ENCODE measurements at places on chromosomes 1 and 21.

DNA sequence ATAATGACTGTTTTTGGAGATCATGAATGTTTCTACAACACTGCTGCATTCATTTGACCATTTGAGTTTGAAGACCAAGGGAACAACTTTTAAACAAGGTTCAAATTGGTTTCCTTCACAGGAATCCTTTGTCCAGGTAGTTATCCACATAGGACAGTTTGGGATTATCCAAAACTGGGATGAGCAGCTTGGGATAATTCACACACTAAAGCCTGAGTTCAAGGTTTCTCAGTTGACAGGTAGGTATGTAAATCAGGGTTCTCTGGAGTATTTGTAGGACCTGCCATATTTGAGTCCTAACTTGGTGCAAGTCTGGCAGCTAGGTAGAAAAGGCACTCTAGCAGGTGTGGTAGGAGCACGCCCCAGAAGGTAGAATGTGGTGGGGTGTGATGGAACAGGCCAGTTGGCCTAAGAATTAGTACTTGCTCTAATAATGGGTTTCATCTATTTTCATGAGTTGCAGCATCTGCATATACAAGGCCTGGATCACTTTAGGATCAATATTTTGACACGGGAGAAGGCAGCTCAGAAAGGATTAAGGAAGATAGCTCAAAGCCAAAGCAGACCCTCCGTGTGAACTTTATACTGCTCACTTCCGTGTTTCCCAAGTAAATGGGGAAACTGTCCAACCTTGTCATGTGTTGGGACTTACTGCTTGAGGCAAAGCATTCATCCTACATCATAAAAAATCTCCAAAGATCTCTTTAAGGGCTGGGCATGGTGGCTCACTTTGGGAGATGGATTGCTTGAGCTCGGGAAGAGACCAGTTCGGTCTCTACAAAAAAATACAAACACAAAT is 14.1 kb upstream of the RAB42 start:
- no peak for DNase-seq

GRCh38 chr1:55552636-55553035 is 337.5 kb upstream of the USP24 start:
- no peak for DNase-seq

DNA sequence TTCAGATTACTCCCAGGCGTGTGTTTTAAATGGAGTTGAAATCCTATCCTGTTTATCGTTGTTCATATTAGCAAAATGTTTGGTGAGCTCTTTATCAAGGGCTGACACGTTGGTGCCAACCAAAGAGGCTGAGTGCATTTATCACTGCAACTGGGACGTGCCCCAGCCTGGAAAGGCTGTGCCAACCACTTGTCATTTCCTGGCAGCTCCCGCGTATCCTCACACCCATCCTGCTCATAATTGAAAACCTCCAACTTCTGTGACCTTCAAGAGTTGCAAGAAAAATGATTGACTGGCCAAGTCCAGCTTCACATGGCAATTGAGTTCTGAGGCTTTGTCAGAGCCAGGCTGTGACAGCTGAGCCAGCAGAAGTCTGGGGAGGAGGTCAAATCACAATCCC is 43.7 kb upstream of the KCNA3 start:
- DNase-seq, result no peak

DNA sequence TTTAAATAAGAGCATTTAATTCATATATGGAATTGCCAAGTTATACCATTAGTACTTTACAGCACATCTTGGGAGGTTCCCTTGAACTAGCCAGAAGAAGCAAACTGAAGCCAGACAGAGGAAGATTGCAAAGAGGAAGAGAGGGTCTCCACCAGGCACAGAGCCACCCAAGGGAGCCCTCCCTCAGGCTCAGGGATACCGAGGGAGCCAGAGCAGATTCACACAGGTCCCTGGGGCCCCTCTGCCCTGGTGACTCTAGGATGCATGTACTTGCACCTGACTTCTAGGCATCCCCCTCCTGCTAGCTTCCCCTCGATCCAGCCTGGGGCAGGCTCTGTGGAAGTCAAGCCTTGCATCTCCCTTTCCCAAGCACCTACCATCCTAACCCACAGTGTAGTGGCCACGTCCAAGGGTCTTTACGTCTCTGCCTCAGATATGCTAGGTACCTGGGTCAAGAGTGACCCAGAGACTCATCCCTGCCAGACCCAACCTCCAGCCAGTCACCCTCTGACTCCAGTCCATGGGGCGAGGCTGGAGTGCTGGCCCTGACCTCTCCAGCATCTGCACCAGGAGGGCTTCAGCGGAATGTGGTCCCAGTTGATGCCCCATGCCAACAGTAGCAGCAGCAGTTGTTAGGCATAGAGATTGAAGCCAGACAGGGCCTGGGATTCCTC is 6.4 kb downstream of the IFNAR2 start:
- no peak for DNase-seq

DNA sequence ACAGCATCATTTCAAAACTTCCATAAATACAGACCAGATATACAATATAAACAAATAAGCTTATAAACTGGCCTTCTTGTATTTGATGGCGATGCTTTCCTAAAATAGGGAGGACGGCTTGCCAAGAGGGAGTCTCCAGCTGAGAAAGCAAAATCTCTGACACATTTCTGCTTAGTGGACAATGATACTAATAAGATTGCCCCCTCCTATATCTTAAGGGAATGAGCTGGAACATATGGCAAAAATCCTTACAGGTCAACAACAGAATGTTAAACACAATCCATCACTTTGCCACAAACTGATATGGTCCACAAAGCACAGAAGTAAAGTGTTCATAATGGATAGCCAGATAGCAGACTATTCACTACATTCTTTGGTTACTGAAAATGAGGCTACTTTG is 7.1 kb upstream of the GADD45A start:
- DNase-seq, result no peak

- no peak for DNase-seq
Observed at GRCh38 chr1:68330391-68330790, 98.1 kb upstream of the WLS start.

GRCh38 chr1:40130892-40131291 is 30.3 kb upstream of the RLF start:
- no peak for DNase-seq

DNA sequence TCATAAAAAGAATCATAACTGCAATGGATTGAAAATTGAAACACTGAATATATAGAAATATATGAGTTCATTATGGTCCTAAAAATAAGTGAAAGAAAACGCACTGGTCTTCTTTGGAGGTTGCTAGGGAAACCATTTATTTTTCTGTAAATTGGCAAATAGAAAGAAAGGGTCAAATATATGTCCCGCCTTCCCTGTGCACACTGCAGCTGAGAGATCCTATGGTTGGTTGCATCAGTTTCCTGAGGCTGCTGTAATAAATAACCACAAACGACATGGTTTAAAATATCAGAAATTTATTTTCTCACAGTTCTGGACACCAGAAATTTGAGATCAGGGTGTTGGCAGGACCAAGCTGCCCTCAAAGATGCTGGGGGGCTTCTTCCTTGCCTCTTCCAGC is 35.0 kb downstream of the CA6 start:
- DNase-seq, result no peak

DNA sequence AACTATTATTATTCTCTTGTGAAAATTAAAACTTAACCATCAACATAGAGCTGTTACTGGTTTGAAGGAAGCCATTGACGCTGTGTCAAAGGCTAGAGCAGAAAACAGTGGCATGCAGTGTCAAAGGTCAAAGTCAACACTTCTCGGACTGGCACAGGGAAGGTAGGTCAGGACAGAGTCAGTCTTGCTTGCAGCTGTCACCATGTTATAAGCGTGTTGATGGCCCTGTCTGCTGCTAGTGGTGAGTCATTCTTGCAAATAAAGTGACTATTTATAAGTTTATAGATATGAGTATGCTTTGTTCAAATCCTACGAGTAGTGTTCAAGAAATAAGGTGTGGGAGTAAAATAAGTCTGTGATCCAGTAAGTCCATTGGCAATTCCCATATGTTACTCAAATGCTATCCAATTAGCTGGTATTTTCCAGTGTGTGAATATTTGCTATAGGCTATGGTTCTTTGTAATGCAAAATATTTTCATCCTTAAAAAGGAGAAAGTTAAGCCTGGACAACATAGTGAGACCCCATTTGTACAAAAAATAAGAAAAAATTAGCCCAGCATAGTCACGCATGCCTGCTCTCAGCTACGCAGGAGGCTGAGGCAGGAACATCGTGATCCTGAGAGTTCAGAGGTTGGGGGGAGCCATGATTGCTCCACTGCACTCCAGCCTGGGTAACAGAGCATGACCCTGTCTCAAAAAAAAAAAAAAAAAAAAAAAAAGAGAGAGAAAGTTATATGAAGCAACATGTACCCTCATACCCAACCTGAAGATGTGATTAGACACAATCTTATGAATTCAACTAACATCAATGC is 26.3 kb upstream of the TINAGL1 start:
- no peak for DNase-seq

DNA sequence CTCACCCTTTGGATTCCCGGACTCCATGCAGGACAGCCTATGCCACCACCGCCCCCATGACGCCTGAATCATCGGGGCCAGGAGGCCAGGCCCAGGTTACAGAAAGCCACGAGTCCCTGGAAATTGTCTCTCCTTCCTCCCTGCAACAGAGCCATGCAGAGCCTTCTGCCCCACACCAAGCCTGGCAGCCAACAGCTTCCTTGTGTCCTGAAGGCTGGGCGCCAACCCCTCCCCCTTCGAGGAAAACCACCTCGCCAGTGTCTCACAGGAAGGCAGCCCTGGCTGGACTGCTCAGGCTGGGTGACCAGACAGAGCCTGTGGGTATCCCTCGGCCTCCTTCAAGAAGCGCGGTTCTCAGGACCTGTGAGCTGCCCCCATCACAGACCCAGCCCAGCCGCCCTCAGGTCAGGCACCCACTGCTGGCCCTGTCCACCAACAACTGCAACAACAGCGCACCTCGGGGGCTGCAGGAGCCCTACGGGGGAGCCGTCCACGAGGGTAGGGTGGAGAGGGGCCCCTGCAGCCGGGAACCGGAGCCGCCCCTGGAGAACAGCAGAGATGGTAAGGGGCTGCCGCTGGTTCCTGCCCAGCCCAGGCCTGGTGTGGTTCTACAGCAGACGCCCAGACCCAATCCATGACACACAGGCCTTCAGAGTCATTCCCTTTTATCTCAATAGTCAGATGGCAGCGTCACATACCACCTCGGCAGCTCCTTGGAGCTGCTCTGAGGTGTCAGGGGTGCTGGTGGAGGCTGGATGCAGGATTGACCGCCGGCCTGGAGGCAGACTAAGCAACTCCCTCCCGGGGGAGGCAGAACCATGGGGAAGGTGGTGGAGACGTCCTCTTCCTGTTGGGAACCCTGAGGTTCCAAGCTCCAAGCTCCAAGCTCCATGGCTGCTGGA is 23.7 kb downstream of the KIAA1614 start:
- DNase-seq, result no peak

GRCh38 chr1:67683766-67684525 is 1.1 kb upstream of the GADD45A start:
- DNase-seq, result peak; percentile 74

- peak; percentile 63 for DNase-seq
Observed at GRCh38 chr1:41739061-41739955, 179.4 kb downstream of the HIVEP3 start.

- DNase-seq, result no peak
Observed at GRCh38 chr1:36871146-36871971, 163.0 kb downstream of the GRIK3 start.

- no peak for DNase-seq
Observed at GRCh38 chr1:51552929-51553807, 34.1 kb upstream of the EPS15 start.

DNA sequence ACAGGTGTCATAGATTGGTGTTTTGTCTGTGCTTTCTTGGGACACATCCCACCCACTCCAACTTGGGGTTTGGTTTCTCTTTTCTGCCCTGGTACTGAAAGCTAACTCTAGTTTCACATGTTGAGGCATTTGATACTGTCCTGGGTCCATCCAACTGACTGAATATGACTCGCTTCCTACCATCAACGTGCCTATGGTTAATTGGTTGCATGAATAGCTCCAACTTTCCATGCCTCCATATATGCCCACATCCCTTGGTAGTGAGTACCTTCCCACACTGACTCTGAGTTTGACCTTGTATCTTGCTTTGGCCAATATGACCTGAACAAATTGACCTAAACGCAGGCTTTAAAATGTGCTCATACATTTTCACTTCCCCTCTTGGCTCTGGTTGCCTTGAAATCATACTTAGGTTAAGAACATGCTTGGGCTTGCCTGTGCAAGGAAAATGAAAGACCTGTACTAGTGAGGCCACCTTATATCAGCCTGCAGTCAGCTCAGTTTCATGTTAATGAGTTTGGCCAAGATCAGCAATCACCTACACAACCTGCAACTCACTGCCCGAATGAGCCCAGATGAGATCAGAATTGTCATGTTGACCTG is 81.0 kb upstream of the KCNK2 start:
- no peak for DNase-seq

GRCh38 chr1:29747196-29747595 is 510.9 kb downstream of the PTPRU start:
- DNase-seq, result no peak

- DNase-seq, result no peak
Observed at GRCh38 chr1:107535091-107535490, 394.3 kb downstream of the NTNG1 start.

DNA sequence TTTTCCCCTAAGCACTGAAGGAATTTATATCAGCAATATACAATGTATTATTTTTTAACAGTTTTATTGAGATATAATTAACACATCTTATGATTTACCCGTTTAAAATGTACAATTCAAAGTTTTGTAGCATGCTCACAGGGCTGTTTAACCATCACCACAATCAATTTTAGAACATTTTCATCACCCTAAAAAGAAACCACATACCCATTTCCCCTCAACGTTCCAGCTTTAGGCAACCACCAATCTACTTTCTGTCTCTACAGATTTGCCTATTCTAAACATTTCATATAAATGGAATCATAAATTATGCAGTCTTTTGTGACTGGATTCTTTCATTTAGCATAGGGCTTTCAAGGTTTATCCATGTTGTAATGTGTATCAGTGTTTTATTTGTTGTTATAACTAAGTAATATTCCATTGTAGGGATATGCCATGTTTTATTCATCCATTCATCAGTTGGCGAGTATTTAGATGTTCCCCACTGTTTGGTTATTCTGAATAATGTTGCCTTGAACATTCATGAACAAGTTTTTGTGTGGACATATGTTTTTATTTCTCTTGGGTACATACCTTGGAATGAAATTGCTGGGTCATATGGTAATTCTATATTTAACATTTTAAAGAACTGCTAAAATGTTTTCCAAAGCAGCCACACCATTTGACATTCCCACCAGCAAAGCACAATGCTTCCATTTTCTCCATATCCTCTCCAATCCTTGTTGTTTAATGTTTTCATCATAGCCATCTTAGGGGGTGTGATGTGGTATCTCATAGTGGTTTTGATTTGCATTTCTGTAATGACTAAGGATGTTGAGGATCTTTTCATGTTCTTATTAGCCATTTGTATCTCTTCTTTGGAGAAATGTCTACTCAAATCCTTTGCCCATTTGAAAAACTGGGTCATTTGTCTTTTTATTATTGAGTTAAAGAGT is 188.5 kb downstream of the TM2D1 start:
- no peak for DNase-seq

GRCh38 chr1:18926315-18927081 is 24.1 kb upstream of the ALDH4A1 start:
- DNase-seq, result peak; percentile 65

DNA sequence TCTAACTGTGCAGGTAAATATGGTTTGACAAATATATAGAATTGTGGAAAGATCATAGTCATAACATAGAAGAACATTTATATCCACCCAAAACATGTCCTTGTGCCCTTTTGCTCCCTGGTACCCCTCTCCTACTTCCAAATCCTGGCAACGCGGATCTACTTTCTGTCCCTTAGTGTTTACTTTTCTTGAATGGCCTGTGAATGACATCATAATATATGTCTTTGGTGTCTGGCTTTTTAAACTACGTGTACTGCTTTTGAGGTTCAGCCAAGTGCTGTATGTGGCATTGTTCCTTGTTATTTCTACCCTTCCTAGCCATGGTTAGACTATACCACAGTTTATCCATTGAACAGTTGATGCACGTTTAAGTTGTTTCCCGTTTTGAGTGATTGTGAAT is 155.6 kb downstream of the SDCCAG8 start:
- DNase-seq, result no peak

Measured in stimulated activated effector memory CD8-positive, alpha-beta T cell treated with anti-CD3 and anti-CD28 coated beads, Interleukin-12 subunit alpha, Interleukin-12 subunit beta, amount 100 ng/mL, for 72 hours (primary cell).